Psoas muscle (tissue), 8 donors: ENCODE measurements at places on chromosomes 12 and 14. TPM values are rescaled to one million over a fixed set of nuclear protein-coding genes. Genes with fewer than 3 reads are reported as not detected.

Gene KLHDC1
- 6.9 TPM for total RNA-seq

DNA sequence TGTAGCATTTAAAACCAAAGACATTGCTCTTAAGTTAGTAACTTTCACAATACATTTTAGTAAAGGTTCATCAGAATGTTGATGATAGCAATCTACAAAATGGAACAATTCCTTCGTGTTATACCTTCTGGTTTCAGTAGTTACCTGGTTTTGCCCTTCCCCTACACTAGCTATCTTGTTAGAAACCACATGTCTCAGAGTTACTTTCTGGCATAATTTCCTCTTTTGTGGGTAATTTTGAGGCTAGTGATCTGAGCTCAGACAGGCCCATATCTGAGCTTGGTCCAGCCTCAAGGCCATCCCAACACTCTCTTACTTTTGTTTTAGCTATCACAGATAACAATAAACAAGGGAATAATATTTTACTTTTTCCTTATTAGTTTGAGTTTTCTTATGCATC lies 196.9 kb downstream of the KITLG start:
- DNase-seq = no peak
- H3K4me1 ChIP-seq = no peaks in the 10 kb centered on the region
- no peak overlapping the region for H3K27ac ChIP-seq
- no peak overlapping the region for H3K4me3 ChIP-seq
- no peaks in the 10 kb centered on the region for H3K36me3 ChIP-seq

Gene LYZ
- total RNA-seq = 26.7 TPM

DNA sequence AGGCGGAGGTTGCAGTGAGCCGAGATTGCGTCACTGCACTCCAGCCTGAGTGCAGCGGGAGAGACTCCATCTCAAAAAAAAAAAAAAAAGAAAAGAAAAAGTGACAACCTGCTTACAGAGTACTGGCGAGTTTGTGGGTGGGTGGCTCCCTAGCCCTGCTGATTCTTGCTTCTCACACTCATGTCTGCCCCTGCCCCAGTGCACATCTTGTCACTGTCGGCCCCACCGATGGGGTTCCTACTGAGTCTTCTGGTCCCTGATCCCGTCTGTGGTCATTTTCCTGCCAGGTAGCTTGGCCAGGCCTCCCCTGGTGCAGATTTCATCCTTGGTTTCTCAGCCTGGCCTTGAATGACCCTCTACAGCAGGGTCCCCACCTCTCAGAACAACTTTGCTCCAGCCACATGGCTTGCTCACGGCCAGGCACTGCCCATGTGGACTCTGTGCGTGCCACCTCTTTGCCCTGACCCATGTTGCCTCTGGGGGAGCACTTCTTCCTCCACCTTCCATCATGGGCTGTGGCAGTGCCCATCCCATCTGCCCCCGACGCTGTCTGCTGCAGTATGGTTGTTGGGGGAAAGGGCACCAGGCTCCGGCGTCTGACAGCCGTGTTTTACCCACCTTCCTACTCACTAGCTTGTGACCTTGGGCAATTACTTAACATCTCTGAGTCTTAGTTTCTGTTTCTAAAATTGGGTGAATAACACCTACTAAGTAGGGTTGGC lies 2.1 kb upstream of the PTPN6 start:
- DNase-seq = peak; percentile 54
- peaks cover 17% of the 10 kb centered on the region for H3K4me1 ChIP-seq
- peaks cover 20% of the 10 kb centered on the region for H3K36me3 ChIP-seq

Gene HCAR3
- not detected for total RNA-seq

Gene SPSB2
- 2.4 TPM for total RNA-seq

DNA sequence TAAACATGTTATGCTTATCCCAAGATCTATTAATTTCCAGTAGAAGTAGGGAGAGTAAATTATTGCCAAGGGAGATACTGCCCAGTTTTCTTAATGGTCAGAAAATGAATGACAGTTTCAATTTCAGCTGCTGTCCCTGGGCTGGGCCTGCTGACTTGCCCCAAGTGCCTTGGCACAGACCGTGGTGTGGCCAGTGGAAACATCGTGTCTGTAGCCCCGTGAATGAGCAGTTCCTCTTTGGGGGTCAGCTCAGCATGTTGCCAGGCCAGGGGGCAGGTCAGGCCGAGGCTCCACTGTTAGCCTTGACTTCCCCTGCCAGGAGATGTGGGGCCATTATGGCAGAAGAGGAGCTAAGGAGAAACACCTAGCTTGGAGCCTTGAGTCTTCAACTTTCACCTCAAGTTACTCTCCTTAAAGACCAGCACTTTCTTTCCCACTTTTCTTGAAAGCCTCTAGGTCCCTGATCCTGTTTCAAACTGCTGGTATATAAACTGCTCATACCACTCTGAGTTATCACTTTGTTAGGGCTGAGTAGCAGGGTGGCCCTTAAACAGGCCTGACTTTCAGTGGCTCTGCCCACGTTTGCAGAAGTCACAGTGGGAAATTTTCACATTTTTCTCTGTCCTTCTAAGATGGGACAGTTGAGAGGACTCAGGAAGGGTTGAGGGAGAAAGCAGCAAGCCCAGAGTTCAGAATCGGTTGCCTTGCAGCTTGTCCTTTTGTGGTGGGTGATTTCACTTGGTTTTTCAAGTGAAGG lies 73.2 kb downstream of the SUSD6 start:
- peaks cover 45% of the 10 kb centered on the region for H3K4me1 ChIP-seq
- no peaks in the 10 kb centered on the region for H3K36me3 ChIP-seq
- no peak overlapping the region for H3K4me3 ChIP-seq
- peak overlapping the region; percentile 25 for H3K27ac ChIP-seq
- H3K27me3 ChIP-seq = no peaks in the 10 kb centered on the region
- DNase-seq = peak; percentile 63

DNA sequence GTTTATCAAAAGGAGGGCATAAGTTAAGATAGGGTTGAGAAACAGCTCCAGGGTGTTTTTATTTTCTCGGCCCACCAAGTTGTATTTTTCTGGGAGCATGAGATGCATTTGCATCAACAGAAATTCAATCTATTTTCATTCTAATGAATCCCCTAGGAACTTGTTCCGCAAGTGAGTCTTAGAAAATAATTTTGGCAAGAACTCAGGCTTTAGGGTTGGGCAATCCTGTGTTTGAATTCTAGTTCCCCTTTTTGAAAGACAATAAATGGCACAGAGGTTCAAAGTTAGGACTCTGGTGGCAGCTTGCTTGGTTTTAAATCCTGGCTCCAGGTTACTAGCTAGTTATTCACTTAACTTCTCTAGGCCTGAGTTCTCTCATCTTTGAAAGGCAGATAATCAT lies 23.7 kb downstream of the SLC5A8 start:
- DNase-seq = no peak
- H3K27ac ChIP-seq = no peak overlapping the region
- H3K27me3 ChIP-seq = no peaks in the 10 kb centered on the region
- no peaks in the 10 kb centered on the region for H3K4me1 ChIP-seq
- H3K36me3 ChIP-seq = no peaks in the 10 kb centered on the region

DNA sequence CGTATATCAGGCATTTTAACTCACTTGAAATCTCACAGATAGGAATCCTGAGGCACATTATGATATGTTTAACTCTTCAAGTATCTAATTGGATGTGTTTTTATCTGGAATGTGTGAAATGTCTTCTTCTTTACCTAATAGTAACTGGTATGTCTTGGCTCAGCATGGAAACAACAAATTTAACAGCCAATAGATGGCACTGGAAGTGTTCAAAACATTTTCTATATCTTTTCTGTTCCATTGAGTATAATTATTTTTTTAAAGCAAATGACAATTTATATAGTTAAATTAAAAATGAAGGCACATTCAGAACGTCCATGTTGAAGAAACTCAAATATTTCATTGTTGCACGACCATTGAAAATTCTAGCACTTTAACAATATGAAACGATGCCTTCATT lies 164.6 kb upstream of the SLC16A7 start:
- no peak for DNase-seq
- no peaks in the 10 kb centered on the region for H3K36me3 ChIP-seq

- H3K27me3 ChIP-seq = no peaks in the 10 kb centered on the region
- no peak overlapping the region for H3K27ac ChIP-seq
- peaks cover 15% of the 10 kb centered on the region for H3K36me3 ChIP-seq
- no peak for DNase-seq
Measured at GRCh38 chr12:76490763-76491162, 68.8 kb downstream of the OSBPL8 start.

- no peak overlapping the region for H3K4me3 ChIP-seq
- H3K4me1 ChIP-seq = no peaks in the 10 kb centered on the region
- H3K36me3 ChIP-seq = no peaks in the 10 kb centered on the region
Measured at GRCh38 chr12:104775731-104776231, 182.3 kb downstream of the SLC41A2 start.

DNA sequence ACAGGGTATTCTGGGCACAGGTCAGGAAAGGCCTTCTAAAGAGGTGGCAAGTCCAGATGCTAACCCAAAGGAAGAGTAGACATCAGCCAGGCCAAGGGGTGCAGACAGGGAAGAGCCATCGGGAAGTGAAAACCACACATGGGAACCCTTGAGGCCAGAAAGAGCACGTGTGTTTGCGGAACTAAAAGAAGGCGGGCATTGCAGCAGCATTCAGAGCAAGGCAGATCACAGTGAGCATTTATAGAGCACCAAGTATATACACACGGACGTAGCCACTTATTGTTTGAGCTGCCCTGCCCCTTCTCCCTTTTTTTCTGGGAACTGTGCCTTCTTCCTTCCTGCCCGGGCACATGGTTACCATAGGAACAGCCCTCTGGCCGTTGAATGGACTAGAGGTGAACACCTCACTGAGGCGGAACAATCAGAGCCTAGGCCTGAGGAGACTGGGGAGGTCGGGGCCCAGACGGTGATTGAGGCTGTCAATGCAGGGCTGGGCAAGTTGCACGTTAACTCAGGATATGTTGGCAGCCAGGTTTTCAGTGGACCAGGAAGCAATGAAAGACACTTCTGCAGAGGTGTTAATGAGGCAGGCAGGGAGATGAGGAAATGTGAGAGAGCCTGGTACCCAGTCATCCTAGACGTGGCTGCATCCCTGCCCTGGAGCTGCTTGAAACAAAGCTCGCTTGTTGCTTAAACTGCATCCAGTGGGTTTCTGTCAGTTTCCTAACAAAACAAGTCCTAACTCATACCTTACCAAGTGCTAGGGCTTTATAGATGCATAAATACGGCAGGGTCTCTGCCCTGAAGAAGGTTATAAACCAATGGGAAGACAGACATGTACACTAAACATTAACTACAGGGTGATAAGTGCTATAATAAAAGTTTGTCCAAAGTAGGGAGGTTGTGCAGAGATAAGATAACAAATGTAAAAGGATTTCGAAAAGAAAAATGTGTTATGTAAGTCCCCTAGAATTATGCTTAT lies 34.2 kb downstream of the MOAP1 start:
- no peaks in the 10 kb centered on the region for H3K36me3 ChIP-seq
- no peak overlapping the region for H3K27ac ChIP-seq
- H3K27me3 ChIP-seq = no peaks in the 10 kb centered on the region
- H3K4me1 ChIP-seq = no peaks in the 10 kb centered on the region
- peak; percentile 14 for DNase-seq

Gene CMA1
- not detected for total RNA-seq

Gene RPGRIP1
- total RNA-seq = not detected

GRCh38 chr12:3656946-3657622 lies 95.8 kb downstream of the CRACR2A start:
- H3K4me1 ChIP-seq = no peaks in the 10 kb centered on the region
- DNase-seq = no peak
- no peaks in the 10 kb centered on the region for H3K36me3 ChIP-seq
- no peak overlapping the region for H3K27ac ChIP-seq
- no peaks in the 10 kb centered on the region for H3K27me3 ChIP-seq

Gene RBM19
- total RNA-seq = 16.0 TPM

Gene GIT2
- 27.6 TPM for total RNA-seq

DNA sequence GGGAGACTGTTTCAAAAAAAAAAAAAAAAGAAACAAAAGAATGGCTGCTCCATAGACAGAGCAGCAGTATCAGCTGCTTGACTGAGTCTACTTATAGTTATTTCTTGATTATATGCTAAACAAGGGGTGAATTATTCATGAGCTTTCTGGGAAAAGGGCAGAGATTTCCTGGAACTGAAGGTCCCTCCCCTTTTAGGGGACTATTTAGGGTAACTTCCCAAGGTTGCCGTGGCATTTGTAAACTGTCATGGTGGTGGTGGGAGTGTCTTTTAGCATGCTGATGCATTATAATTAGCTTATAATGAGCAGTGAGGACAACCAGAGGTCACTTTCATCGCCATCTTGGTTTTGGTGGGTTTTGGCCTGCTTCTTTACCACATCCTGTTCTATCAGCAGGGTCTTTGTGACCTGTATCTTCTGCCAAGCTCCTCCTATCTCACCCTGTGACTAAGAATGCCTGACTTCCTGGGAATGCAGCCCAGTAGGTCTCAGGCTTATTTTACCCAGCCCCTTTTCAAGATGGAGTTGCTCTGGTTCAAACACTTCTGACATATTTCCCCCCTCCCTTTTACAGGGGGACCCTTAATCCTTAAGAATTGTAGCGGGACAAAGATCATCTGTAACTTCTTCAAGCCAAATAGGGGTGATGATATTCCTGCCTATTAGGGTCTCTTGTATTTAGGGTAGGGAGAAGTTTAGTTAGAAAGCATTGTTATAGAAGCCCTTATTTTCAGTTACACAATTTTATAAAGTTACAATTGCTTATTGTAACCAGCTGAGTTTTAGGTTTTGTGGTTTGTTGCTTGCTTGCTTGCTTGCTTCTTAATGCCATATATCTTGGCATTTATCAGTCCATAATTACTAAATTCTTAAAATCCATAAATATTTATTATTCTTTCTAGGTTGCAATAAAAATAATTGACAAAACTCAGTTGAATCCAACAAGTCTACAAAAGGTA lies 42.5 kb downstream of the MARK3 start:
- DNase-seq = no peak
- H3K27ac ChIP-seq = peak overlapping the region; percentile 39
- no peak overlapping the region for H3K4me3 ChIP-seq

DNA sequence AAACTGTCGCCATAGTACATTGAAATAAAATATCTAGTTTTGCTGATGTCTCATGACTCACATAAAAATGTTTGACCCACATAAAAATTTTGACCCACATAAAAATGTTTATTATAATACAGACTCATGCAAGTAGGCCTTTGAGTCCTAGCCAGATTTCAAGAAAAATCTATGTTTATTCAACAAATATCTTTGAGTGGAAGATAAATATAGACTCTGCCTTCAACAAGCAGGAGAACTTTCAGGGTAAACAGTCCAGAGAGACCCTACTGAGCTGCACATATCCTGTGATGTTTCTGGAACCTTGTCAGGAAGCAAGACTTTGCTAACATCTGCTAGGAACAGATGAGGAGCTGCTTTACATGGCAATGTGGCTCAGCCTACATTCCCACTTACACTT lies 283.1 kb downstream of the MDGA2 start:
- no peaks in the 10 kb centered on the region for H3K36me3 ChIP-seq
- H3K27ac ChIP-seq = no peak overlapping the region
- H3K4me1 ChIP-seq = no peaks in the 10 kb centered on the region
- DNase-seq = no peak

- no peak overlapping the region for H3K4me3 ChIP-seq
- no peak overlapping the region for H3K27ac ChIP-seq
- DNase-seq = no peak
Measured at GRCh38 chr12:96313606-96314005, 86.6 kb downstream of the CDK17 start.

Gene KRT77
- not detected for total RNA-seq
